Activated CD4-positive, alpha-beta T cell treated with anti-CD3 and anti-CD28 coated beads, Interleukin-2, amount 10 ng/mL, durations not matched to agents 7 days and 5 days (primary cell): ENCODE measurements at places on chromosomes 6 and 20. TPM values are rescaled to one million over a fixed set of nuclear protein-coding genes. Genes with fewer than 3 reads are reported as not detected.

DNA sequence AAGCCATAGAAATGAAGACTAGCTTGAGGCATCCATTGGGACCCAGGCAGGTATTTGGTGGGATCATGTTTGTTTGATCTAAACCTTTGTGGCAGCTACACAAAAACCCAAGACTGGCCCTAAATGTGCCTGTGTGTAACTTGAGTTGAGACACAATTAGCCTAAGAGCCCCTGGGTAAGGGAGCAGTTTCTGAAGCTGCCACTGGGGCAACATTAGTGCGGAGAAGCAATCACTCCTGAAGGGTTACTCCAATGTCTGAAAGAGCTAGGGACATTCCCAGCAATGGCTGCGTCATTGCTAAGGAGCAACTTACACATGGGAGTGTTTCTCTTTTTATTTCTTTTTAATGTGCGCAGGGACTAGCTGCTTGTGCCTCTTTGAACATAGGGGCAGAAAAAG is 67.9 kb upstream of the EEF1E1 start:
- no peaks in the 10 kb centered on the region for H3K4me1 ChIP-seq
- no peak for DNase-seq
- H3K36me3 ChIP-seq: no peaks in the 10 kb centered on the region
- no peaks in the 10 kb centered on the region for H3K27me3 ChIP-seq
- H3K27ac ChIP-seq: no peak overlapping the region
- no peak overlapping the region for H3K4me3 ChIP-seq

GRCh38 chr6:166615059-166615770 is 11.8 kb downstream of the RPS6KA2 start:
- no peaks in the 10 kb centered on the region for H3K36me3 ChIP-seq
- H3K27ac ChIP-seq: no peak overlapping the region
- no peak overlapping the region for H3K4me3 ChIP-seq
- no peaks in the 10 kb centered on the region for H3K4me1 ChIP-seq
- no peaks in the 10 kb centered on the region for H3K27me3 ChIP-seq

DNA sequence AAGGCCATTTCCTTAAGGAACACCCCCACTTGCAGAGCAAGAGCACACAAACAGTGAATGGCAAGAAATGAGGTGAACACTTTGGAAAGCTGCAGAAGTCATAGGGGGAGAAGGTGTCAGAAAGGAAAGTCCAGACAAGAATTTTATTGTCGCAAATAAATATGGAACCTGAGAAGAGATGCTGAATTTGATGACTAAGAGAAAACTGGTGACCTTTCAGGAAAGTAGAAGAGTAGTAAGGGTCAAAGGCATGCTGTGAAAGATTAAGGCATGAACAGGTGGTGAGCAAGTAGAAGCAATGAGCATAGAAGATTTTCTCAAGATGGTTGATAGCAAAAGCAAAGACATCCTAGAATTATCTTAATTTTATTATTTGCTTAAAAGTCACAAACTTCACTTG is 194.2 kb downstream of the KCNQ5 start:
- no peak for DNase-seq
- no peaks in the 10 kb centered on the region for H3K27me3 ChIP-seq
- H3K36me3 ChIP-seq: no peaks in the 10 kb centered on the region
- H3K27ac ChIP-seq: no peak overlapping the region

The TNNC2 gene
- total RNA-seq: not detected

DNA sequence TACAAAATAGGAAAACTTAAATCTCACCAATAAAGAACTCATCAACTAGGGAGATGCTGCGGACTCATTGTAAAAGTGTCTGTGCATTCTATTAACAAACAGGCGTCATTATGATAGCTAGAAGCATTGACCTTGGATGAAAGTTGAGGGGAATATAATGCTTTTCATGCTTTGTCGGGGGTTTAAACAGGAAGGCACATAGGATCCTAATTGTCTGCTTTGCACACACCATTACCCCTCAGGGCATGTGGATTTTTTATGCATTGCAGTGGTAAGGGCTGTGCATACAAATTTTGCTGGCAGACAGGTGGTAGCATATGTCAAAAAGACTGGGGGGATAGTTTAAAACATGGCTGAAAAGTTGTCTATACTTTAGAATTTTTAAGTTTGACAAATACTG is 447.9 kb upstream of the PLCB4 start:
- H3K4me1 ChIP-seq: no peaks in the 10 kb centered on the region
- no peaks in the 10 kb centered on the region for H3K36me3 ChIP-seq
- no peak overlapping the region for H3K27ac ChIP-seq
- DNase-seq: no peak
- no peaks in the 10 kb centered on the region for H3K27me3 ChIP-seq
